ENCODE measurements at places on chromosomes 16 and 17. TPM values are rescaled to one million over a fixed set of nuclear protein-coding genes. Genes with fewer than 3 reads are reported as not detected.

Gene PIK3R5
- 0.88 TPM for total RNA-seq

Gene WFIKKN1
- 0.08 TPM for total RNA-seq

Gene LPCAT2
- total RNA-seq, result 9.8 TPM

Gene MAP2K3
- total RNA-seq, result 41.3 TPM

Gene COPS3
- total RNA-seq, result 69.3 TPM

Gene IL17C
- not detected for total RNA-seq

Gene PABPN1L
- total RNA-seq, result not detected

Gene PARD6A
- 1.8 TPM for total RNA-seq

Gene NOS2
- total RNA-seq, result not detected

Gene TBC1D26
- not detected for total RNA-seq

Gene QPRT
- total RNA-seq, result 0.60 TPM

Gene C16orf92
- total RNA-seq, result not detected

Gene CDH5
- total RNA-seq, result 5.3 TPM

Gene CRHR1
- 0.40 TPM for total RNA-seq

Gene GPT2
- total RNA-seq, result 92.0 TPM

Gene E2F4
- total RNA-seq, result 36.6 TPM

Gene CBFB
- total RNA-seq, result 40.4 TPM

Gene ETV4
- 5.7 TPM for total RNA-seq

Gene MT2A
- 220 TPM for total RNA-seq

Gene AATF
- 32.7 TPM for total RNA-seq

Gene GNG13
- not detected for total RNA-seq

Gene ELMO3
- total RNA-seq, result 26.3 TPM

Gene CNGB1
- 0.32 TPM for total RNA-seq

Gene CEP95
- total RNA-seq, result 16.2 TPM

Gene PMFBP1
- 2.0 TPM for total RNA-seq

Gene CHP2
- 0.08 TPM for total RNA-seq

Measured in esophagus mucosa (tissue), 1 donor.